ENCODE measurements at places on chromosomes 5 and 9.

DNA sequence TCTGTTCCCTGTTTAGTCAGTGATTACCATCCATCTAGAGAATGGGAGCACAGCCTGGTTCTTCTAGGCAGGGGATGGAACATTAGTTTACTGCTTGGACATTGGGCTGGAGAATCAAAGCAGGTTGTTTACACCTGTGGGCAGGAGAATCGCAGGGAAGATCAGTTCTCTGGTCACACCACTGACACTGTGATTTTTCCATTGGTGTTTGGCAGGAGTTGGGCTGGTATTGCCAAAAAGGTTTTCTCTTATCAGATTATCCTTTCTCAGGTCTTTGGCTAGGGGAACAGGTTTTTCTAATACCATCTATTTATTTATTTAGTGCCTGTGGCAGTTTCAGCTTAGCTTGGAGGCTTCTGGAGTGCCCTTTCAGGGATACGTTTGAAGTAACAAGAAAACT, 219.3 kb upstream of the GRIN3A start:
- no peak for DNase-seq

GRCh38 chr9:120736881-120737280, 22.6 kb upstream of the MEGF9 start:
- DNase-seq: no peak

- DNase-seq: no peak
These were observed 125.8 kb upstream of the ZNF366 start for GRCh38 chr5:72633041-72633445.

- no peak for DNase-seq
These were observed 72.9 kb downstream of the PSMB7 start for GRCh38 chr9:124342402-124342775.

GRCh38 chr5:78644129-78644528, 4.4 kb downstream of the LHFPL2 start:
- no peak for DNase-seq

All from GM19239 (cell line).